ENCODE measurements at places on chromosomes 12 and 14.

GRCh38 chr14:78762331-78762730, 592.2 kb downstream of the NRXN3 start:
- DNase-seq, result no peak

GRCh38 chr12:2769866-2770533, 24.8 kb upstream of the FKBP4 start:
- DNase-seq, result no peak

DNA sequence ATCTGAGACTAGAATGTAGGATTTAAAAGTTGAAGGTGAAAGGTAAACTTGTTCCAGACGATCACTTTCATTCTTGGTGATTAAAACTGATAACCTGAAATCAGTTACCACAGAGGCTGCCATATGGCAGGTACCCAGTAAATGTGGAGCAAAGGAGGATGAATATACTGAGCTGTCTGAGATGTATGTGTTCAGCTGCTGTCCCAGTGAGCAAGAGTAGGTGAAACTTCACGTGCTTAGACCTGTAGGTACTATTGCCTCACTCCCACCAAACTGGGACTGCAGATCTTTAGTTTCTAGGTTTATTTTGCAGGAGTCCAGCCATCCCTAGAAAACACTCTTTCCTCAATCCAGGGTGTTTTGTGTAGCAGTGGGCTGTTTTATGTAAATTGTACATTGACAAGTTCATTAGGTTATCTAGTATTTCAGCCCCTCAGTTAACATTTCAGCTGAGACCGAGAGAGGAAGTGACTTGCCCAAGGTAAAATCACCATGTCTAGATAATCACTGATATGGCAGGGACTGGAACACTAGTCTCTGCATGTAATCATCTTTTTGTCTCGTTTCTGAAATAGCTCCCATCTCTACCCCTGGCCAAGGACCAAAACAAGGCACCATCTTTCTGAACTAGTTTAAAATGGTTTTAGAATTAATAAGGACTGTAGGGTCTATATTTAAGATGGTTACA, 62.7 kb downstream of the ATG14 start:
- no peak for DNase-seq

- no peak for DNase-seq
Observed at GRCh38 chr12:5260591-5261086, 171.3 kb upstream of the NTF3 start.

- no peak for DNase-seq
Observed at GRCh38 chr12:53775478-53776145, 23.8 kb upstream of the CISTR start.

DNA sequence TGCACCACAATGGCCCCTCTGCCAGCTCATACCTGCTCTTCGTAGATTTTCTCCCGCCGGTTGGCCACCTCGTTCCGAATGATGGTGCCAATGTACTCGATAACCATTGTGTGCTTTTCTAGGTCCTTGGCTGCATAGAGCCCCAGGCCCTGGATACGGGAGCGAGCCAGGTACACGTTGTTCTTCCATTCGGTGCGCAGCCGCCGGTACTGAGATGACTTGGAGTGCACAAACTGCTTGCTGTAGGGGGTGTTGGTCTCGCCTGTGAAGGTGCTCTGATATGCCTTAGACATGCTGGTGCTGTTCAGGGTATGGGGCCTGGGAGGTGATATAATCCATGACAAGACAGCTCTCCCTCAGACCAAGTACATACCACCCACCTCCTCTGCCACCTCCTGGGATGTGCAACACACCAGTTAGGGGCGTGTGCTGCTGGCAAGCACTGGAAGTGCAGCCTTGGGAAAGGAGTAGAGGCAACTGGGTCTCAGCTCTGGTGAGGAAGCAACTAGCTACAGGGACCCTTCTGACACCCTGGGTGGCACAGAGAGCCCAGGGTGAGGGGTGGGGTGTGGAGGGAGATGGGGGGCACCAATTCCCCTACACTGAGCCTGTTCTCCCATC, 4.1 kb upstream of the PRKAG1 start:
- DNase-seq, result no peak

DNA sequence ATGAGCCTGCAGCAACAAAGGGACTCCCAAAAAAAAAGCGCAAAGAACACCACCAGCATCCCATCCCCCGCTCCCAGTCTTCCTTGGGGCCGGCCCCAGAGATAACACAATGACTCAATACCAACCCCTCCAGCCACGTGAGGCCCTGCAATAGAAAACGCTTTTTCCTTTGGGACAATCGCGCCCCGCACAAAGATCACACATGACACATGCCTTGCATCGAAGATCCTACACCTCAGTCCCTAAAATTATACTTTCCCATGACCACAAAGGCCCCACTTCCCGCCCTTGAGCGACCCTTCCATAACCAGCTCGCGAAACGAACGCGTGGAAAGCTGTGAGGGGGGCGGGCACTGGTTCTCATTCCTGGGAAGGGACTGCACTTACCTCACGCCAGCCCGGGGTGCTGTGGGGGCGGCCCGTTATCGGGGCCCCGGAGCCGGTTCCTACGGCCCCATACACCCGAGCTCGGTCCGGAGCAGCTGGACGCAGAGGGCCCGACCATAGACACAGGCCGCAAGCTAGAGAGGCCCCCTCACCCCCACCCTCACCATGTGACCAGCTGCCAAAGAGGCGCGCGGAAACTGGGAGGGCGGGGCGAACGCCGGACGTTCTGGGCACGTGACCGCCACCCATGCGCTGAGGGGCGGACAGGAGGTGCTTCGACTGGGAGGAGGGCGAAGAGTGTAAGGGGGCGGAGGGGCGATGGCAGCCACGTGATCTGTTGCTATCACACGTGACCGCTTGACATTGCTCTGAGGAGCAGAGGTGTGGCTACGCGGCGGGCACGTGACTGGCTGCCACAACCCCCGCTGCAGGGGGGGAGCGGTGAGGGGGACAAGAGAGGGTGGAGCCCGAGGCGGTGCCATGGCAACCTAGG, at the start of gene CDK4:
Gene CDK4 (minus strand): TSS at position 523 of the 880 bp plus-strand sequence. CDS start 593 bp downstream, outside the sequence.
- DNase-seq, result peak; percentile 100

- peak; percentile 41 for DNase-seq
Observed at GRCh38 chr12:112130441-112130998, 5.2 kb downstream of the TRAFD1 start.

All from LHCN-M2 (cell line).